ENCODE measurements at places on chromosomes 11 and 22.

GRCh38 chr11:7252683-7253213 lies 1.0 kb downstream of the SYT9 start:
- H3K4me1 ChIP-seq, result peaks cover 10% of the 10 kb centered on the region
- DNase-seq, result no peak
- no peaks in the 10 kb centered on the region for H3K36me3 ChIP-seq
- H3K27me3 ChIP-seq, result no peaks in the 10 kb centered on the region

GRCh38 chr11:123753110-123753509 lies 1.2 kb downstream of the OR6X1 start:
- no peak overlapping the region for H3K4me3 ChIP-seq
- no peaks in the 10 kb centered on the region for H3K36me3 ChIP-seq
- H3K4me1 ChIP-seq, result no peaks in the 10 kb centered on the region
- H3K27ac ChIP-seq, result no peak overlapping the region
- H3K27me3 ChIP-seq, result no peaks in the 10 kb centered on the region

GRCh38 chr22:35334004-35334403 lies 34.3 kb downstream of the TOM1 start:
- H3K27ac ChIP-seq, result no peak overlapping the region
- no peak overlapping the region for H3K4me3 ChIP-seq
- peaks cover 51% of the 10 kb centered on the region for H3K4me1 ChIP-seq

- H3K36me3 ChIP-seq, result no peaks in the 10 kb centered on the region
- H3K27me3 ChIP-seq, result no peaks in the 10 kb centered on the region
- peak; percentile 26 for DNase-seq
- H3K4me3 ChIP-seq, result no peak overlapping the region
- H3K27ac ChIP-seq, result no peak overlapping the region
Observed at GRCh38 chr11:110337570-110338193, 41.3 kb upstream of the RDX start.

GRCh38 chr11:123694551-123694950 lies 40.1 kb upstream of the SCN3B start:
- H3K27ac ChIP-seq, result no peak overlapping the region
- H3K27me3 ChIP-seq, result no peaks in the 10 kb centered on the region
- no peak for DNase-seq
- no peaks in the 10 kb centered on the region for H3K4me1 ChIP-seq
- no peak overlapping the region for H3K4me3 ChIP-seq
- no peaks in the 10 kb centered on the region for H3K36me3 ChIP-seq

DNA sequence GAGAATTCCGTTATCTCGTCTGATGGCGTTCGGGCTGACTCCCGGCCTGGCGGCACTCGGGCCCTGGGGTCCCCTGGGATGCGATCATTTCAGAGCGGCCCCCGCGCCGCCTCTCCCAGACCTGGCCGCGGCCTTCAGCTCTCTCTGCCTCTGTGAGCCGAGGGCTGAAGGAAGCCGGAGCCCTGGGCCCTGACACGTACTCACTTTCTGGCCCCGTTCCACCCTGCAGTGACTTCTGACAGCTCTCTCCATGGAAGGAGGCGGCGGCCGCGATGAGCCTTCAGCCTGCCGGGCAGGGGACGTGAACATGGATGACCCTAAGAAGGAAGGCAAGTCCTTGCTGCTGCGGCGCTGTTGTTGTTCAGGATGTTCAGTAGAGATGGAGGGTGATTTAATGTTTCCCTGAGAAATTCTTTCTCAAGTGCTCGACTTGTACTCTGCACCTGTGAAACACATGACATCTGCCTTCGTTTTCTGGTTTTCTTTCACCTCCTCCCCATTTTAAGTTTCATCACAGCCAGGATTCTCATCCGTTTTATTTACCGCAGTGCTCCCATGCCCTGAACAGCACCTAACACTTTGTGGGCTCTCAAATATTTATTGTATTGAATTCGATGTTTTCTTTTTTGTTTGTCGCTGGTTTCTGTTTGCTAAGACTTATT lies 612 bp downstream of the GTSE1 start:
- no peaks in the 10 kb centered on the region for H3K27me3 ChIP-seq
- no peaks in the 10 kb centered on the region for H3K4me1 ChIP-seq

- no peaks in the 10 kb centered on the region for H3K27me3 ChIP-seq
- H3K36me3 ChIP-seq, result peaks cover 17% of the 10 kb centered on the region
- peaks cover 33% of the 10 kb centered on the region for H3K4me1 ChIP-seq
- no peak for DNase-seq
Observed at GRCh38 chr22:25453557-25453956, 110.9 kb upstream of the GRK3 start.

GRCh38 chr11:129412494-129412893 lies 36.8 kb downstream of the BARX2 start:
- H3K4me3 ChIP-seq, result no peak overlapping the region
- H3K36me3 ChIP-seq, result no peaks in the 10 kb centered on the region
- DNase-seq, result no peak
- H3K27me3 ChIP-seq, result no peaks in the 10 kb centered on the region
- no peaks in the 10 kb centered on the region for H3K4me1 ChIP-seq

DNA sequence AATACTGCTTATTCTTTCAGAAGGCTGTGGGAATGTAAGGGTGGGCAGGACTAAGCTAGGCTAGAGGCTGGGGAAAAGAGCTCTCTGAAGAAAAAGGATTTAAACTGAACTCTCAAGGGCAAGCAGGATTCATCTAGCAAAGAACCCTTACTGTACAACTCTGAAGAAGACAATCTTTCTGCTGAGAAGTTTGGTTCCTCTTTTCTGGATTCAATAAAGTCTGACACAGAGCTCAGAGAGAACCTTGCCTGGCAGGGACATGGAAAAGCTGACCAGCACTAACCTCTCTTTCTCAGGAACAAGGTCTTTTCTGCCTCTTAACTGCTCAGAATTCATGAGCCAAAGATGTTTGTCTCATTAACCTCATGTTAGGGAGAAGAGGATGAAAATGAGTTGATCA lies 388.4 kb upstream of the DDI1 start:
- no peak overlapping the region for H3K27ac ChIP-seq
- no peaks in the 10 kb centered on the region for H3K36me3 ChIP-seq
- no peak overlapping the region for H3K4me3 ChIP-seq

DNA sequence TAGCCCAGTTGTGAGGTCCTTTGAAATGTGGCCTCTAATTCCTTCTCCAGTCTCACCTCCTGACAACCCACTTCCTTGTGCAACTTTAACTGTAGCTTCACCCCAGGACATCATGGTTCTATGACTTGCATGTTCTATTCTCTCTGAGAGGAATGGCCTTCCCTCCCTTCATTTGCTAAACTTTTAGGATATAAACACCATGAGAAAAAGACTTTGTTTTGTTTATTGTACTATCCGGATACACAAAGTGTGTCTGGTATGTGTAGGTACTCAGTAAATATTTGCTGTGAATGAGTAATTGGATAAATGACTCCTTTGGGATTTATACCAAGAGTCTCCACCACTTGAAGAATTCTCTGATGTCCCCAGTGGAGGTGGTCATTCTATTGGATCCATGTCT lies 547.6 kb downstream of the INSC start:
- H3K27ac ChIP-seq, result no peak overlapping the region
- H3K36me3 ChIP-seq, result no peaks in the 10 kb centered on the region
- no peak overlapping the region for H3K4me3 ChIP-seq
- no peaks in the 10 kb centered on the region for H3K27me3 ChIP-seq

DNA sequence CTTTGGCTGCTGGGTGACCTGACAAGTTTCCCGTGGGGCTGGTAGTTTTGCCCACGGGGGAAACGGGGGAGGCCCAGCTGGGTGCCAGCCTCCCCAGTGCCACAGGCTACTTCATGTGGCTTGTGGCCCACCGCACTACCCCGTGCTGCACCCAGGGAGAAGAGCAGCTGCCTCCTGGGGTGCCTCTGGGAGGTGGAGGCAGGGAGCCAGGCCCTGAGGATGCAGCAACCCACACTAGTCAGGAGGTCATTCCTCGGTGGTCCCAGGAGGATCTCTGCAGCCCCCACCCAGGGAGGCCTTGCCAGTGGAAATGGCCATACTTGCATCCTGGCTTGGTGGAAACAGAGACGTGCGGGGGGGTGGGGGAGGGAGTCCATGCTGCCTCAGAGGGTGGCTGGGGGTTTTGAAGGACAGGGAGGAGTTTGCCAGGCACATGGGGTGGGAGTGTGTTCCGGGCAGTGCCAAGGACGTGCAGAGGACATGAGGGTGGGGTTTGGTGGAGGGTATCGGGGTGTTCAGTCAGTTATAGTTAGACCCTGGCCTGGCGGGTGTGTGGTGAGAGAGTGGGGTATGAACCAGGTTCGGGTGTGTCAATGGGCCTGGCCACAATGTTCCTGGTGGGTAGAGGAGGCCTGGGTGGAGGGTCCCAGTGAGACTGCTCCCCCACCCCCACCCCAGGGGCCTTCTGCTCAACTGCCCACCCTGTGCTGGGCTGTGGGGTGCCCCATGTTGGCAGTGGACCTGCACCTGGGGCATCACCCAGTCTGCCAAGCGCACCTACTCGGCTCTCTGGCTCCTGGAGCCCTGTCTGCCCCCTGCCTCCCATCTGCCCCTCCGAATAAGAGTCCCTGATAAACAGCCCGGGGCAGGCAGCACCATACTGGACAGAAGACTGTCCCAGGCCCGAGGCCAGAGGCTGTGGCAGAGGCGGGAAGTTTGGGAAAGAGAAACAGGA lies 3.8 kb downstream of the PIM3 start:
- H3K4me1 ChIP-seq, result peaks cover 82% of the 10 kb centered on the region
- no peak for DNase-seq
- H3K36me3 ChIP-seq, result peaks cover 30% of the 10 kb centered on the region
- H3K27ac ChIP-seq, result peak overlapping the region; percentile 96
- H3K4me3 ChIP-seq, result peak overlapping the region; percentile 80

DNA sequence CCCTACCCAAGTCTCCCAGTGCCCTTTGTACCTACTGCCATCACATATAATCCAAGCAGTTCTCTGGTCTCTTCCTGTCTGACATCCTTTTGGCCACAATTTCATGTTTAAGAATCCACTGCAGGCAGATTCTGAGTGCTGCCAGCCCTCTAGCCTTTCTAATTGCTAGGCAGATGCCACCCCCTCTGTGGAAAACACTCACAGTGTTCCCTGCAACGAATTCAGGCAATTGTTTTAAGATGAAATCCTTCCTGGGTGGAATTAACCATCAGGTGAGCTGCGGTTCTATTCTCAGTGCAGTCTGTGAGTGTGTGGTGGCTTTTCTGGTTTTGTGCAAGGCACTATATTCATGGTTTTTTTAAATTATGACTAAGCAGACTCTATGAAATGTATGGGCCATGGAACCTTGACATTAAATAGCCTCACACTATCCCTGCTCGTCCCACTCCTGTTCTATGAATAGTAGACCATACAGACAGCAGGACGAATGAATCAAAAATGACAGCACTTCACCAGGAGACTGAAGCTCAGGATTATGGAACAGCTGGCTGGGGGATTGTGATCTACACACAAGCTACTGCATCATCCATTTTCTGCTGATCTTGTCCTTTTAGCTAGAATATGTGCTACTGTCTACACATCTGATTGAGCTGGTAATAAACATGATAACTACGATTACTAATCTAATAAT lies 29.8 kb upstream of the BMAL1 start:
- no peak overlapping the region for H3K27ac ChIP-seq
- no peak for DNase-seq
- no peaks in the 10 kb centered on the region for H3K27me3 ChIP-seq
- no peaks in the 10 kb centered on the region for H3K36me3 ChIP-seq

DNA sequence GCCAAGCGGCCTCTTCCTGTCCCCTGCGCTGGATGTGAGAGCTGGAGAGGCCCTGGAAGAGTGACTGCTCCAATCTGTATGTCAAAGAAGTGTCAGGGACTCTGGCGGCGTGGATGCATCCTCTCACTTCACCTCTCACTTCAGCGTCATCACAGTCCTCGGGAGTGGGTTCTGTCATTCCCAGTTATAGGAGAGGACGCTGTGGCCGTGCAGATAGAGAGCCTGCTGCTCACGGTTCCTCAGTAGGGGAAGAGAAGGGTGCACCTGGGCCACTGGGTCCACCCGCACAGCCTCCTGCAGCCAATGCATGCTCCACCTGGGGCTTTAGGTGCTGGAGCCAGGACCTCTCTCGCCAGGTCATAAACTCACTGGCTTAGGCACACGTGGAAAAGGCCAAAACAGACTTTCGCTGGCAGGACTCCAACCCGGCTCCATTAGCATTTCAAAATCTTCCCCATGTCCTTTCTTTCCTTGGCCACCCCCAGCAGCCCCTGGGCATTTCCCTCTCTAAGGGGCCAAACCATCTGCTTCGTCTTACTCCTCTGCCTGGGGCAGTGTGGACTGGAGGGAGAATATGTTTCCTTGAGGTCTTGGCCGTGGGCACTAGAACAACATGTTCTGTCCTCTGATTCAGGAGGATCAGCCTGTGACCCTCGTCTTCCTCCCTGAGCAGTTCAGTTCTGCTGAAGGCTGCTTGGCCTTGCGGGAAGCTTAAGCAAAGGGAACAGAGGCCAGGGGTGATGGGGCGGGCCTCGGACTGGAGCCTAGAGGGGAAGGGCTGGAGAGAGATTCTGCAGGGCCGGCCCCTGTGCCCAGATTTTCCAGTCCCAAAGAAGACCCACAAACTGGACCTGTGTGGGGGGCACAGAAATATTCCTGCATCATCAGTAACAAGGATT lies 57.8 kb downstream of the ST14 start:
- no peaks in the 10 kb centered on the region for H3K36me3 ChIP-seq
- no peaks in the 10 kb centered on the region for H3K4me1 ChIP-seq
- H3K27me3 ChIP-seq, result no peaks in the 10 kb centered on the region
- H3K4me3 ChIP-seq, result no peak overlapping the region

- H3K27me3 ChIP-seq, result no peaks in the 10 kb centered on the region
- no peak overlapping the region for H3K4me3 ChIP-seq
- no peaks in the 10 kb centered on the region for H3K36me3 ChIP-seq
- H3K27ac ChIP-seq, result peak overlapping the region; percentile 90
- H3K4me1 ChIP-seq, result peaks cover 4% of the 10 kb centered on the region
Observed at GRCh38 chr11:125163431-125164063, 1.0 kb upstream of the PKNOX2 start.

DNA sequence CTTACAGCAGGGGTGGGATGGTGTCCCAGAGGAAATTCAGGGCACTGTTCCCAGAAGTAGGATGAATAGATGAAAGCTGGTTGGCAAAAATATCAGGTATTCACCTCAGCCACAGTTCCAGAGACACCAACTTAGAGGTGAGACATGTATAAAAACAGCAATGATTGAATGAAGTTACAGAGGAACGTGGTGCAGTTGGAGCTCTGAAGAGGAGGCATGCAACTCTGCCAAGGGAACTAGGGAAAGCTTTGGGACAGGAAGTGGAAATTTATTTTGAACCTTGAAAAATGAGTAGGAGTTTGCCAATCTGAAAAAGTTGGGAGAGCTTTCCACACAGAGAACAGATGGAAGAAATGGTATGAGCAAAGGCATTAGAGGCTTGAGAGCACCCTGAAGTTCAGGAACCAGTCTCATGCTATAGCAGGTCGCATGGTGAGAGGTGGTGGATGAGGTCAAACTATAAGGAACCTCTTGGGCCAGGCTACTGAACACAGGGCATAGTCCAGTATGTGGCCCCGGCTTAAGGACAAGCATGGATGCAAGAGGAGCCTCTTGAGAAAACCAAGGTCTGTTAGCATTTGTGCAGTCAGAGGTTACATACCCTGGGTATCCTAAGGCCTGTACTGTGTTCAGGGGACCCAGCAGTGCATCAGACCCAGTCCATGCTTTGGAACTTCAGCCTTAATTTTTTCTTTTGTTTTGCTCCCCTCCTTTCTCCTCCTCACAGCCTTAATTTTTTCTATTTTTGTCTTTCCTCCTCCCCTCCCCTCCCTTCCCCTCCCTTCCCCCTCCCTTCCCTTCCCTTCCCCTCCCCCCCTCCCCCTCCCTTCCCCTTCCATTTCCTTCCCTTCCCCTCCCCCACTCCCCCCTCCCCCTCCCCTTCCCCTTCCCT lies 17.5 kb downstream of the PLEKHB1 start:
- no peak overlapping the region for H3K27ac ChIP-seq
- no peaks in the 10 kb centered on the region for H3K27me3 ChIP-seq
- H3K4me3 ChIP-seq, result no peak overlapping the region
- no peak for DNase-seq
- no peaks in the 10 kb centered on the region for H3K36me3 ChIP-seq

GRCh38 chr11:79579063-79579462 lies 138.2 kb upstream of the TENM4 start:
- H3K27ac ChIP-seq, result no peak overlapping the region
- H3K27me3 ChIP-seq, result no peaks in the 10 kb centered on the region
- no peak overlapping the region for H3K4me3 ChIP-seq
